ENCODE measurements at places on chromosomes 1 and 21.
A peak's percentile ranks its signal among the peaks of the same experiment; 100 is the strongest.

DNA sequence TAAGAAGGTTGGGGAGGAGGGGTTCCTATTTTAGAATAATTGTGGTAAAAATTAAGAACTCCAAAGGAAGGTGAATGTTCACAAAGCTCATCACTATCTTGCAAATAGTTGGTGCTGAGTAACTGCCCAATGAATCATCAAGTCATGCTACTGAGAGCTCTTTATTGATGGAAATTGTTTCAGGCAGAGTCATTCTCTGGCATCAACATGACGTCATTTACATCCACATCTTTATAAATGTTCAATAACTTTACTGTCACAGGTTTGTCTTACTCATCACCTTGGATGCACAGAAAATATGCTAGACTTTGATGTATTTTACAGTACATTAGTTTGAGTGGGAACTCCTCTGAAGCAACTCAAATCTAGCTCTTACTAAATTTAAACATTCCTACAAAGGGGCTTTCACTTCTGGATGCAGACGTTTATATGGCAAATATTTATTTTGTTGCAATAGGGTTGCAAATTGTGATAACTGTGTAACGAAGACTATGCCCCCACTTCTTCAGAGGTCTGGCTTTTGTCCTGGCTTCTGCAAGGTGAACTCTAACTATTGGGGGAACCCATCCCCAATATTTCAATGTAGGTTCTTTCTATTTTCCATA lies 273.7 kb upstream of the AJAP1 start:
- DNase-seq = no peak

GRCh38 chr1:116115476-116116439 lies 4.6 kb downstream of the MAB21L3 start:
- peak; percentile 76 for DNase-seq

- no peak for DNase-seq
These were observed 10.5 kb downstream of the CDCP2 start for GRCh38 chr1:54142146-54142900.

DNA sequence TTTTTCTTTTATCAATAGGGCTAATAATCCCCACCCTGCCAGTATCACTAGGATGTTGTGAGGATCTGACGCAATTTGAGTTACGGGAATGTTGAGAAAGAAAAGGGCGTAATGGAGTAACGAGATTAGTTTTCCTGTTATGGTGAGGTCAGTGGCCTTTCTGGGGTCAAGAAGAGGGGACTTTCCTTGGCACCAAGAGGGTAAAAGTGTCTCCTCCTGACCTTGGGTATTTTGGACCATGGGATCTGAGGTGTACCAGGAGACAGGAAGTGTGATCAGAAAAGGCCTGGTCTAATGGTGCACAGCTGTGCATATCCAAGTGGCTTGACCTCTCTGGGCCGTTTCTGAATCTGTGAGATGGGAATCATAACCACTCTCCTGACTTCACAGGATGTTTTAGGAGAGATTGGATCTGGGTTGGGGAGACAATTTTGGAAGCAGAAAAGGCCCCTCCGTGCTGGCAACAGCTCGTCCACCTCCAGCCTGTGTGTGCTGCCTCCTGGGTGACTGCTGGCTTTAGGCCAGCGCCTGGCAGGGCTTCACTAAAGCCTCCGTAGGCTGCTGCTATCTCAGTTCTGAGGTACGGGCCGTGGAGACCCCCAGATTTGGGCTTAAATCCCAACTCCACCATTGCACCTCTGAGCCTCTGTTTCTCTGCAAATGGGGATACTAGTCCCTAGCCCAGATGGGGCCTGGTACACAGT lies 37.1 kb downstream of the ALPL start:
- no peak for DNase-seq

DNA sequence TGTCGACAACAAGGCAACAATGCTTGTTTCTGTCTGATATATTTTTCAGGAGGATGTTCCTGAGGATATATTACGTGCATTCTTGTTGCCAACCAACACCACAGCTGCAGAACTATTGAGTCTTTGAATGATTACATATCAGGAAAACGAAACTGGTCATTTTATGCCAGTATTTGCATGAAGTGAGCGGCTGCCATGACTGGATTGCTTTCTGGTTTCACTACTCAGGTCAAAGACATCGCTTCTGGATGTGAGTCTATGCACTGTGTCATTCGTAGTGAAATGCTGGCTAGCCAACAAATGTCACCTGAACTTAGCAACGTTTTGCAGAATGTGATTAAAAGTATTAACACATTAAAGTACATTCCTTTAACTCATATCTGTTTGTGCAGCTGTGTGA lies 35.8 kb upstream of the OLFM3 start:
- no peak for DNase-seq

GRCh38 chr21:32087447-32087846 lies 191.4 kb downstream of the MIS18A start:
- DNase-seq = no peak

GRCh38 chr1:158180741-158181576 lies at the start of gene CD1D:
Gene CD1D, plus strand, starts transcription at chr1:158180895. Its CDS starts 207 bp downstream, at chr1:158181102.
- DNase-seq = peak; percentile 43

Data from GM03348 (cell line).